CD4-positive, alpha-beta T cell treated with Interleukin-1 beta for 1 hour (primary cell): ENCODE measurements at places on chromosomes 11 and 22.

DNA sequence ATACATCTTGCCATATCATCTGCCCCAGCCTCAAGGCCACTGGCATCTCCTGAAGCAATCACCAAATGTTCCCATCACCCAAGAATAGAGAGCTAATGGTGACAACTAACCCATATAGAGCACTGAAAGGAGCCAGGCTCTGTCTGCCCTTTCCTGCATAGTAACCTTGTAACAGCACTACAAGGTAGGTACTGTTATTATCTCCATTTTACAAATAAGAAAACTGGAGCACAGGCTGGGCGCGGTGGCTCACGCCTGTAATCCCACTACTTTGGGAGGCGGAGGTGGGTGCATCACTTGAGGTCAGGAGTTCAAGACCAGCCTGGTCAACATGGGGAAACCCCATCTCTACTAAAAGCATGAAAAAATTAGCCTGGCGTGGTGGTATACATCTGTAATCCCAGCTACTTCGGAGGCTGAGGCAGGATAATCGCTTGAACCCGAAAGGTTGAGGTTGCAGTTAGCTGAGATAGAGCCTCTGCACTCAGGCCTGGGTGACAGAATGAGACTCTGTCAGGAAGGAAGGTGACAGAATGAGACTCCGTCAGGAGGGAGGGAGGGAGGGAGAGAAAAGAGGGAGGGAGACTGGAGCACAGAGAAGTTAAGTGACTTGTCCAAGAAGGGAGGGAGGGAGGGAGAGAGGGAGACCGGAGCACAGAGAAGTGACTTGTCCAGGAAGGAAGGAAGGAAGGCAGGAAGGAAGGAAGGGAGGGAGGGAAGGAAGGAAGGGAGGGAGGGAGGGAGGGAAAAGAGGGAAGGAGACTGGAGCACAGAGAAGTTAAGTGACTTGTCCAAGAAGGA, 2.2 kb downstream of the SLC35F2 start:
- no peak for DNase-seq

GRCh38 chr22:50339945-50340879, 2.9 kb upstream of the PPP6R2 start:
- DNase-seq, result peak; percentile 24

GRCh38 chr11:100353083-100353482, 334.0 kb upstream of the ARHGAP42 start:
- no peak for DNase-seq

DNA sequence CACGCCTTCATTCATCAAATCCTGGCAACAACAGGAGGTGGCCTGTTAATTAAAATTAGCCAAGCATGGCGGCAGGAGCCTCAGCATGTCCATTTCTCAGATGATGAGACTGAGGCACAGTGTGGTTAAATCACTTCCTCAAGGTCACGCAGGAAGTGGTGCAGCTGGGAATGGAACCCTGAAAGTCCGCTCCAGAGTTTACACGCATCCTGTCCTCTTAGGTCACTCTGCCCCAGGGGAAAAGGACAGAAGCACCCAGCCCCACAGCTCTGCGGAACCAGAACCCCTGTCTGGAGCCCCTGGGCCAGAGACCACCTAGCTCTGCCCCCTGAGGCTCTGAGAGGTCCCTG, 19.6 kb downstream of the RPL3 start:
- no peak for DNase-seq

- DNase-seq, result no peak
Measured at GRCh38 chr22:44088976-44089570, 65.0 kb downstream of the PARVB start.

DNA sequence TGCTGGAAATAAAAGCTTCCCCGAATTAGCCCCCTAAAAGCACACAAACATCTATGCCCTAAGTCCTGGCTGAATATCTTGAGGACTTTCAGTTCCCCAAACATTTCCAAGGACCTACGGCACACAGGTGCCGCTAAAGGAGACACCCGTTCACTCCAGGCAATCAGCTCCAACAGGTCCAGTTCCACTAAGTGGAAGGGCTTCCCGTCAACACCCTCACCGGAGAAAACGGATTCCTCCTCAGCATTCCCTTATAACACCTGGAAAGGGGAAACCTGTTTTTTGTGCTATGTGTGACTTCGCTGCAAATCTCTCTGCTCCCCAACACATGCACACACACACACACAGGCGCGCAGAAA, 3.9 kb downstream of the TENM4 start:
- DNase-seq, result no peak

- DNase-seq, result no peak
Measured at GRCh38 chr11:76216536-76217325, 10.4 kb upstream of the WNT11 start.

GRCh38 chr11:66068154-66068821, 1.8 kb upstream of the PACS1 start:
- DNase-seq, result peak; percentile 76

DNA sequence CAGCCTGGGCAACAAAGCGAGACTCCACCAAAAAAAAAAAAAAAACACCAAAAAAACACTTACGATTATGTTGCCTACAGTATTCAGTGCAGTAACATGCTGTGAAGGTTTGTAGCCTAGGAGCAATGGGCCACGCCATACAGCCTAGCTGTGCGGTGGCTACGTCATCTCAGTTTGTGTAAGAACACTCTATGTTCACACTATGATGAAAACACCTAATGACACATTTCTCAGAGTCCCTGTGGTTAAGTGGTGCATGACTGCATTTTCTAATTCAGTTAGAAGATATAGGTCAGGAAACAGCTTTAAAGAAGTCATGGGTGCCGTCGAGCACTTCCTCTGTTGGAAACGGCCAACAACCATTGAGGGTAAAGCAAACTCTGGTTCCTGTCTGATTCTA, 75.7 kb upstream of the ANO1 start:
- DNase-seq, result peak; percentile 2

GRCh38 chr11:104073950-104074705, 37.7 kb downstream of the DDI1 start:
- DNase-seq, result no peak

- no peak for DNase-seq
Measured at GRCh38 chr11:888310-889212, 22.0 kb downstream of the CHID1 start.

DNA sequence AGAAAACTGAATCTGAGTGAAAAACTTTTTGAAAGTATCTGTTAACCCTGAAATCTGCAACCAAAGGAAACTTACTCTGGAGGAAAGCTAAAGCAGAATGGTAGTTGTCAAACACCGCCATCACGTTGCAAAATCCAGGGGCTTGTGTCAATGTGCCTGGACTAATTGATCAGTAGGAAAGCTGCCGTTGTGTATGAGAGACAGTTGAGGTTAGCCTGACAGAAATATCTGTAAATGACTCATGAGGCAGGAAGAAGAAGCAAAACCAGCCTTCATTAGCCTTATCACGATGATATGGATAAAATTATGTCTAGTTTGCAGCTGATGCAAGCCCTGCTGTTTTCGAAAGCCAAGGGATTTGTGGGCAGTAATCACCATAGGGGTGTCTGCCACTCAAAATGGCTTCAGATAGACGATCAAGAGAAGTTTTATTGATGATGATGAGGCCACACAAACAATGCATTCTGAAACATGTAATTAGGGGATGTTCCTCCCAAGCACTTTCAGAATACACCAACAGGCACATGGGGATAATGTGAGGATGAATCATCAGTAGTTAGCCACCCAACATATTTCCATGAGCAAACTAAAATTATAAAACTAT, 8.9 kb downstream of the SCGB1A1 start:
- DNase-seq, result peak; percentile 17

GRCh38 chr11:77259641-77260040, 41.8 kb downstream of the GDPD4 start:
- no peak for DNase-seq

DNA sequence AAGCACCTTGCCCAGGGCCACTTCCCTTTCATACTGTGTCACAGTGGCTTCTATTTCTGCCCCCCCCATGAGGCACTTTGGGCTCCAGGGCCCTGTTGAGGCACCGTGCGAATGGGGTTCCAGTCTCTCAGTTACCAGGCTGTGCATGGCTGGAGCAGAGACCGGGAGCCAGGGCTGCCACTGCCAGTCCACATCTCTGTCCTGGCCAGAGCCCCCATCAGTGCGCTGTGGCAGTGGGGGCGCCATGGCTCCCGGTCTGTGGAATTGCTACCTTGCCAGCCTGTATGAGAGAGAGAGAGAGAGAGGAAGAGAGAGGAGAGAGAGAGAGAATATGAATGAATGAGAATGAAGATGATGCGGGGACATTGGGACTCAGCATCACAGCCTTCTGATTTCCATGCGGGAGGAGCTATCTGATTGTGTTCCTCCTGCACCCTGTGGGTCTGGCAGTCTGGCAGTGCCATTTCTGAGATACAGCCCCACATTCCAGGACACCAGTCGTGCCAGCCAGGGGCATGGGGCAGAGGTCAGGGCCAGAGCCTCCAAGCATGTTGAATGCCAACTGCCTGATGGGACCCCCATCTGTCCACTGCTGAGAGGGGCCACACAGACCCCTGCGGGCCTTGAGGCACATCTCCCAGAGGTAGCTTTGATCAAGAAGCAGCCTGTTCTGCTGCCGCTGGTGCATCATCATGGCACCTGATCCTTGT, 279.8 kb downstream of the TBC1D22A start:
- DNase-seq, result no peak

GRCh38 chr11:113111156-113111555, 149.9 kb downstream of the NCAM1 start:
- no peak for DNase-seq

DNA sequence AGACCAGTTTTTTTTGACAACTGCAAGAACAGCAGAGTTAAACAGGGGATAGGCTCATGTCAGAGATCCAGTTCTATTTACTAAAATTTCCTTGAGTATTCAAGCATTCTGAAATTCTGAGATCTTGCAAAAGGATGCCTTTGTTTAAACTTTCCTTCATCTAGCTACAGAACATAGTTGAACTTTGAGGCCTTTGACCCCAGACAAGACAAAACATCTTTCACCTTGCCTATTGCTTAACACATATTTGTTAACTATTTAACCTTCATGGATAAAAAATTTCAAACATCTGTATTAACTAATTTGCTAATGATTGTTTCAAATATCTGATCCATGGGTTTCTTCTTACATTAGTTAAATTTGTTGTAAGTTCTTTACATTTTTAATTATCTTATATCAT, 38.2 kb downstream of the GLYATL1 start:
- DNase-seq, result no peak

DNA sequence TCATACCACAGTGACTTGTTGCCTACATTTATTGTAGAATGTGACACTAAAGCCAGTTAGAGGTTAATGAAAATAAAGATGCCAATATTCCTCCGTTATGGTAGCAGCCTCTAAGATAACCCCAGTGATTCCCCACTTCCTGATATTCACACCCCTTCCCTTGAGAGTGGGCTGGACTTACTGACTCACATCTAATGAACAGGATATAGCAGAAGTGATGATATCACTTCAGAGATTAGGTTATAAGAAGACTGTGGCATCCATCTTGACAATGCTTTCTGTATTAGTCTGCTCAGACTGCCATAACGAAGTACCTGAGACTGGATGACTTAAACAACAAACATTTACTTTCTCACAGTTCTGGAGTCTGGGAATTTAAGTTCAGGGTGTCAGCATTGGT, 149.6 kb upstream of the MTNR1B start:
- no peak for DNase-seq

DNA sequence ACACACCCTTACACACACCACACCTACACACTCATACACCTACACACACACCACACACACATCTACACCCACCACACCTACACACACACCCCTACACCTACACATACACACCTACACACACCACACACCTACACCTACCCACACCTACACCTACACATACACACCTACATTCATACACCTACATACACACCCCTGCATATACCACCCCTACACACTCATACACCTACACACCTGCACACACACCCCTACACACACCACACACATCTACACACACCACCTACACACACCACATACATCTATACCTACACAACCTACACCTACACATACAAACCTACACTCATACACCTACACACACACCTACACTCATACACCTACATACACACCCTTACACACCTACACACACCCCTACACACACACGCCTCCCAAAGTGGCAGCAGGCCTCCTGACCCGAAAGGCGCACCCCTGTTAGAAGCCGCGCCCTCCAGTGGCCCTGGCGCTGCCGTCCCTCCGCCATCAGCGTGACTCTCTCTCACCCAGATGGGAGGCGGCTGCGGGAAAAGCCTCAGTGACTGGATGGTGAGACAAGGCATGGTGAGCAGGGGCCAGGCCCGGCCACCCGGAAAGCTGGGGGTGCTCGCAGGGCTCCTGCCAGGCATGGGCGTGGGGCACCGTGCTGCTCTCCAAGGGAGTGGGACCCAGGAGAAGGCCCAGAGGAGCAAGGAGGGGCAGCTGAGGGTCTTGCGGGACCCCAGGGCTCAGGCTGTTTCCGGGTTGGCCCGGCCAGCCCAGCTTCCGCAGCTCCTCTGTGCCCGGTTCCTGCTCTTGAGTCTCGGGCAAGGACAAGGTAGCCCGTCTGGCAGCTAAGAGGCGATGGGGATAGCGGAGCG, 37.0 kb upstream of the HMOX1 start:
- DNase-seq, result no peak

DNA sequence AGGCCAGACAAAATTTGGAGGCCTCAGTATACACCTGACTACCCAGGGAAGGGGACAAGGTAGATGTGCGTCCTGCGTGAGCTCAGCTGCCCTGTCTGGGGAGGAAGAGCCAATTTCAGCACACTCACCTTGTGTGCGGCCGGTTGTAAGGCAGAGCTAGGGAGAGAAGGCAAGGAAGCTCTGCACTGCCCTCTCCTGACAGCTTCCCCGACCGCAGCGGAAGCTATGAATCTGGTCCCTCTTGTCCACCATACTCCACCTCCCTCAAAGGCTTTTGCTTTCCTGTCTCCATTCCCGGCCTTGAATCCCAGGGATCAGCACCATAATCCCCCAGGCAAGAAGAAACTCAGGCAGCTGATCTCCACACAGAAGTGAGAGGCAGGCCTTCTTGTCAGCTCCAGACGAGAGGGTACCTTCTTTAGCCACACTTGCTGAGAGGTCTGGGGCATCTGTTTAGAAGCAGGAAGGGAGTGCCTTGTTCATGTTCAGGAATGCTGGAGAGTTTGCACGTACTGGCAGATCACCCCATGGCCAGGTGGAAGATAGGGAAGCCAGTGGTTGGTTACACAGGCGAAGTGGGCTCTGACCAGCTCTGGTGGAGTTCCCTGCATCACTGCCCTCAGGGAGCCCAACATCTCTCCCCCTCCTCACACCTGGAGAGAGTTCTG, 62.5 kb downstream of the FEZ1 start:
- DNase-seq, result no peak
